ENCODE measurements at places on chromosomes 1 and 21. TPM values are rescaled to one million over a fixed set of nuclear protein-coding genes. Genes with fewer than 3 reads are reported as not detected.
A peak's percentile ranks its signal among the peaks of the same experiment; 100 is the strongest.

MAP10 gene
- 2.0 TPM for total RNA-seq

GNAT2 gene
- total RNA-seq: not detected

CD52 gene
- not detected for total RNA-seq

ATF3 gene
- 12.3 TPM for total RNA-seq

PTCH2 gene
- 2.0 TPM for total RNA-seq

TNFSF4 gene
- 0.57 TPM for total RNA-seq

PPP2R5A gene
- 11.9 TPM for total RNA-seq

L1TD1 gene
- 10.1 TPM for total RNA-seq

ERVH48-1 gene
- total RNA-seq: not detected

TLR5 gene
- total RNA-seq: 0.30 TPM

ELAPOR1 gene
- total RNA-seq: 0.64 TPM

SELL gene
- not detected for total RNA-seq

TAS1R3 gene
- 0.64 TPM for total RNA-seq

EIF4G3 gene
- total RNA-seq: 97.5 TPM

RIPPLY3 gene
- total RNA-seq: 3.2 TPM

- no peak for DNase-seq
Measured at GRCh38 chr1:22916471-22916820, 56.2 kb downstream of the LACTBL1 start.

GRCh38 chr1:178052650-178053461 is 41.0 kb upstream of the RASAL2 start:
- no peak for DNase-seq

GRCh38 chr1:248890549-248891498 is 15.2 kb upstream of the PGBD2 start:
- DNase-seq: no peak

DNA sequence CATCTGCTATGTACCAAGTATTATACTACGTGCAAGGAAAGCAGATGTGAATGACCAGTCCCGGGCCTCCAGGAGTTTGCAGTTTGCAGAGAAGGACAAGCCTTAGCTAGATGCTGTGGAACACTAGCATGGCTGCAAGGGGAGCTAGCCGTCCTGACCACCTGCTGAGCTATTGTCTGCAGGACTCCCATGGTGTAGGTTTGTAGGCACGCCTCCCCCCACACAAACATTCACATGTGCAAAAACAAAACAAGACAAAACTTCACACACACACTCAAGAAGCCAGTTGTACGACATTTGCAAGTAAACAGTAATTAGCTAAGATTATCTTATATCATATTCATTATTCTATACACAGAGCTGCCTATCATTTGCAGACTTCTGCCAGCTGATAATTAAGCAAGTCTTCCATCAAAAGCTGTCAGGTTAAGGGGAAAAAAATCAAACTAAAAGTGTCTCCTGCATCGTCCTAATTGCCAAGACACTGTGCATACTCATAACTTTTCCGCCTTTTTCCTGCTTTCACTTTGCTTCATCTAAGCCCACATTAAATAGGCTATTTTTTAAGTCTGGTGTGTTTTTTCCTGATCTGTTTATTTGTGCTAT is 10.7 kb upstream of the HNRNPU start:
- DNase-seq: no peak

- no peak for DNase-seq
Measured at GRCh38 chr21:32249511-32250280, 29.2 kb downstream of the MIS18A start.

DNA sequence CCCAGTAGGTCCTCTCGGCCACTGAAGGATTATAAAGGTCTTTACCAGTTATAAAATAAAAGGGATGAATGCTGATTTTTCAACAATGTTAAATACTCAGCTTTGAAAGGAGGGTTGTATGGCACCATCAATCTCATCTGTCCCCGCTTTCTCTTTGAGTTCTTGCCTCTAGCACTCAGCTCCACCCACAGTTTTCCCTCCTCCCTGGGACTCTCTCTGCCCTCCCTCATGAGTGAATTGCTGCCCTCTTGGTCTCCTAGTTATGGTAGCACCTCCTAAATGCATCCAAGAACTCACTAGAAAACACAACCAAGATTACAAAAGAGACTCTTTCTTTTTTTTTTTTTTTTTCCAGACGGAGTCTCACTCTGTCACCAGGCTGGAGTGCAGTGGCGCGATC is 91.0 kb downstream of the TEX35 start:
- DNase-seq: no peak

- DNase-seq: no peak
Measured at GRCh38 chr1:14826172-14826636, 227.7 kb downstream of the KAZN start.

DNA sequence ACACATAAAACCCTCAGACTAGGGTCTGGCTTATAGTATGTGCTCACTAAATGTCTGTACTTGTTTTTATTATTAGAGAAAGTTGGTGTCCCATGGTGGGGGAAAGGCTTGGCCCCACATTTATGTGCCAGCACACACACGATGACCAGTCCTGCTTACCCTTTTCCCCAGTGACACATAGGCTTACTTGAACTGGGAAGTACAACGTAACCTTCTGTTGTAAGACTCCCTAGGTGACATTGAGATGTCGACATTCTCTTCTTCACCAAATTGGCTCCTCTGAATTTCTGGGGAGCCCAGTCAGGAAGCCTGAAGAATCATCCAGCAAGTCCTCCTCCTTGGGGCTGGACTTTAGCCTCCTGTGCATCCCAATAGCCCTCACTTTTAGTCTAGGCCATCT is 1.7 kb upstream of the MECR start:
- no peak for DNase-seq

- DNase-seq: no peak
Measured at GRCh38 chr1:45621895-45622523, 1.8 kb downstream of the CCDC17 start.

DNA sequence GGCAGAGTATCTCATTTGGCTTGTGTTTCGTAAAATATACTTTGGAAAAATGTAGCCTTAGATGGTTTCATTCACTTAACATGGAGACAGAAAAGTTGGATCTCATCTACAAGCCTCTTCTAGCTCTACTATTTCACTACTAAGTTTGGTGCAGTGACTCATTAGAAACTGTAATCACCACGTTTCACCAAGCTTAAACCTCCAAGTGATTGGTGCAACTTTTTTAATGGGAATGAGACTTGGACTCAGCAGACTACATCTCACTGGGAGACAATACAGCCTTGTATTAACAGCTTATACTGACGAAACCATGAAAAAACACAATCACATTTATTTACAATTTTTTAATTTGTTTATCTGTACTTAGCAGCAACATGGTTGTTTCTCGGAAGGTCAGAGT is 29.9 kb upstream of the NRIP1 start:
- no peak for DNase-seq

DNA sequence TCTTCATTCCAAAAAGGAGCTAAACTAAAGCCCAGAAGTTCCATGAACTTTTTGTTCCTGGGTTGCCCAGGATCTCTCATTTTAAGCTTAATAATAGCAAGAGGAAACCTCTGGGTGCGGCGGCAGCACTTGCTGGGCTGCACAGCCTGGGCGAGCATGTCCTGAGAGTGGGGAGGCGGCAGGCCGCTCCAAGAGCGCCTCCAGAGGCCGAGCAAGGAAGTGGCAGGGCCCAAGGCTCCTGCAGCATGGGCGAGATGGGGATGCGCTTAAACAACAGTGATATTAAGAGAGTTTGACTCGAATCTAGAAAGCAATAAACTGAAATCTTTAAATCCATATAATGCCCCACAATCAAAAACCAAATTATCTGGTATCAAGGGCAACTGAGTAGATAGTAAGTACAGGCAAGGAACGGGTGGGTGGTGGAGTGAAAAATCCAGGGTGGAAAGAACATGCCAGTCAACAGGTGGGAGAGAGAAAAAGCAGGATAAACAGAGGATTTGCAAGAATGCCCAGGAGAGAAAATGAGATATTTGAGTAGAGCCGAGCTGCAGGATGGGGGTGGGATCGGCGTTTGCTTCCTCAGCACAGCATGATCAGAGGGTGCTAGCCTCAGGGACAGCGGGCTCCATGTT is 14.1 kb upstream of the TNR start:
- DNase-seq: peak; percentile 67

DNA sequence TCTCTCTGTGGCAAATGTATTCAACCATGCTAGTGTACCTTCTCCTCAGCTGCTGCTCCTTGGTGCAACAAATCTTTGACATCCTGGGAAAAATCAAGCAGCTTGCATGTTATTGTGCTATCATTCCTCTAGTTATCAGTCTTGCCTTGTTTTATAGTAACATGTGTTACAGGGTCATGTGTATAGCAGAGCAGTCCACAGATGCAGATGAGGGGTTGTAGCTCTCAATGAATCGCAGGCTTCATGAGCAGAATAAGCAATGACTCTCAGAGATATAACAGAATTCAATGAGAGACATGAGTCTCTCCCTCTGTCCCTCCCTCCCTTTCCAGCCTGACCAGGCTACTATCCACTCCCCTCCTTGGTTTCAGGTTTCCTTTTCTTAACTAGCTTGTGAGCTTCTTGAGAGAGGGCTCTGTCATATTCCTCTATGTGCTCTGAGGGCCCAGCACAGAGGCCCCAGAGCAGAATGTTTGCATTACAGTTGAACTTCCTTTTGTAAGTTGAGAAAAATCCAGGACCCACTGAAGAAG is 15.1 kb upstream of the JUN start:
- no peak for DNase-seq

GRCh38 chr1:100736746-100737145 is 17.2 kb downstream of the VCAM1 start:
- DNase-seq: no peak

GRCh38 chr21:45983981-45984551 is 2.5 kb downstream of the COL6A1 start:
- no peak for DNase-seq

DNA sequence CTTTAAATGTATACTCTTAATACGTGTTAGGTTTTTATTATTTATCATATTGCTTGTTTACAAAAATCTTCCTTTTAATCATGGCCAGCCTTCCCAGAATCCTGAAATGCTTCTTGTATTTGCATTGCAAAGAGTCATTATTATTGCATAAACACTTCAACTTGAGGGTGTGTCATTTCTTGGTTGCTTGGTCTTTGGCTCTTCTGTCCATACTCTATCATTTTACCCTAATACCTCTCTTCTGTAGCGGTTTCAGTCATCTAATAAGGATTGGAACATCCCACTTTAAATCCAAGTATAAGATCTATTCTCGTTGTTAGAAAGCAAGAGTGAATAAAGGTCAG is 200.6 kb upstream of the CACYBP start:
- DNase-seq: no peak

DNA sequence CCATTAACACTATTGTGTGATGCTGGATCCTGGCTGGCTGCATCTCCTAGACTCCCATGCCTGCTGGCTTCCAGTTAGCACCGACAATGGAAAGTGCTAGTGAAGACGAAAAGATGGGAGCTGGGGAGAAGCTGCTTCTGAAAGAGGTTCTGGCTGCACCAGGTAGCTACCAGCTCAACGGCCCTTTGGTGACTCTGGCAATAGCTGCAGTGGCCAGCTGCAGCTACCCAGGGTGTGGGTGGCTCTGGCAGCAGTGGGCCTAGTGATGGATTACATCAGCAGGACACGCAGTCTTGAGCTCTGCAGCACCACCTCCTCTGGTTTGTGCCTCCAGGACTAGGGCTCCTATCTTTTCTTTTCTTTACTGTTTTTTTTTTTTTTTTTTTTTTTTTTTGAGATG is 662.6 kb downstream of the MATN1 start:
- no peak for DNase-seq

- DNase-seq: no peak
Measured at GRCh38 chr1:17645068-17645911, 105.8 kb downstream of the ARHGEF10L start.

DNA sequence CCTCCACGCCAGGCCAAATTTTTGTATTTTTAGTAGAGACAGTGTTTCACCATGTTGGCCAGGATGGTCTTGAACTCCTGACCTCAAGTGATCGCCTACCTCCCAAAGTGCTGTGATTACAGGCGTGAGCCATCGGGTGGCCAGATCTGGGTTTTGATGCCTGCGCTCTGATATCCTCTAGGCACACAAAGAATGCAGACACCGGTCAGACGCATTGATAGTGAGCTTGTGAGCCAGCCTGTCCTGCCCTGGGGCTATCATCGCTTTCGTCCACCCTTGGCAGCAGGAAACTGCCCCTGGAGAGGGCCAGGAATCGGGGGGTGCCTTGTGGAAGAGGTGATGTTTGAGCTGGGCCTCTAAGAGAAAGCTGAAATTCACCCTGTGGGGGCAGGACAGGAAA is 4.0 kb downstream of the FBLIM1 start:
- DNase-seq: no peak

GRCh38 chr1:204977318-204977717 is 65.7 kb upstream of the CNTN2 start:
- no peak for DNase-seq

- no peak for DNase-seq
Measured at GRCh38 chr1:110341146-110341871, 2.1 kb downstream of the RBM15 start.

- peak; percentile 69 for DNase-seq
Measured at GRCh38 chr1:202807926-202808757, at the start of gene KDM5B. KDM5B (minus strand) TSS chr1:202808421; CDS start chr1:202808305, 116 bp downstream.

- no peak for DNase-seq
Measured at GRCh38 chr1:164473544-164473943, 85.4 kb upstream of the PBX1 start.

DNA sequence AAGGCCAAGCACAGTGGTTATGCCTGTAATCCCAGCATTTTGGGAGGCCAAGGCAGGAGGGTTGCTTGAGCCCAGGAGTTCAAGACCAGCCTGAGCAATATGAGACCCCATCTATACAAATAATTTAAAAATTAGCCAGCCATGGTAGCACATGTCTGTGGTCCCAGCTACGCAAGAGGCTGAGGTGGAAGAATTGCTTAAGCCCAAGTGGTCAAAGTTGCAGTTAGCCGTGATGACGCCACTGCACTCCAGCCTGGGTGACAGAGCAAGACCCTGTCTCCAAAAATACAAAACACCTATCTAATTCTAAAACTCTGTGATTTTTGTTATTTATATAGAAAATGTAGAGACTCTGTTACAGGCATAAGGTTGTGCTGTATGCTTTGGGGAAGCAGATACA is 44.2 kb upstream of the ZYG11A start:
- DNase-seq: no peak

- no peak for DNase-seq
Measured at GRCh38 chr1:11654137-11654938, at the start of the genes FBXO2 and FBXO44. FBXO2 (minus strand) TSS chr1:11654429; CDS start chr1:11654340, 89 bp downstream. FBXO44 (plus strand) TSS chr1:11654877; CDS start chr1:11655836, 959 bp downstream.

GRCh38 chr1:174999936-175000696 is at the start of gene CACYBP:
CACYBP (plus strand) TSS chr1:174999947; CDS start chr1:175000181, 234 bp downstream.
- DNase-seq: no peak

- DNase-seq: no peak
Measured at GRCh38 chr1:76264642-76265041, 190.1 kb downstream of the ST6GALNAC3 start.

DNA sequence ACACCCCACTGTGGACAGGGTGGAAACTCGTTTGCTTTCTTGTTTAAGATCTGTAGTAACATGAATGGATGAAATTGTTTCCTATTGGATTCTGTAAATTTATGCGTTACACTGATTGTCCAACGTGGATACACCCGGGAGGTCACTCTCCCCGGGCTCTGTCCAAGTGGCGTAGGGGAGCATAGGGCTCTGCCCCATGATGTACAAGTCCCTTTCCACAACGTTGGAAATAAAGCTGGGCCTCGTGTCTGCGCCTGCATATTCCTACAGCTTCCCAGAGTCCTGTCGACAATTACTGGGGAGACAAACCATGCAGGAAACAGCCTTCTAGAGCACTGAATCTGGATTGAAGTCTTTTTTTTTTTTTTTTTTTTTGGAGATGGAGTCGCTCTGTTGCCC is 1.4 kb downstream of the RCC1 start:
- DNase-seq: no peak

Data from neural crest cell (in vitro differentiated cells).